Brain pericyte (primary cell): ENCODE measurements at places on chromosomes 1 and 21.

DNA sequence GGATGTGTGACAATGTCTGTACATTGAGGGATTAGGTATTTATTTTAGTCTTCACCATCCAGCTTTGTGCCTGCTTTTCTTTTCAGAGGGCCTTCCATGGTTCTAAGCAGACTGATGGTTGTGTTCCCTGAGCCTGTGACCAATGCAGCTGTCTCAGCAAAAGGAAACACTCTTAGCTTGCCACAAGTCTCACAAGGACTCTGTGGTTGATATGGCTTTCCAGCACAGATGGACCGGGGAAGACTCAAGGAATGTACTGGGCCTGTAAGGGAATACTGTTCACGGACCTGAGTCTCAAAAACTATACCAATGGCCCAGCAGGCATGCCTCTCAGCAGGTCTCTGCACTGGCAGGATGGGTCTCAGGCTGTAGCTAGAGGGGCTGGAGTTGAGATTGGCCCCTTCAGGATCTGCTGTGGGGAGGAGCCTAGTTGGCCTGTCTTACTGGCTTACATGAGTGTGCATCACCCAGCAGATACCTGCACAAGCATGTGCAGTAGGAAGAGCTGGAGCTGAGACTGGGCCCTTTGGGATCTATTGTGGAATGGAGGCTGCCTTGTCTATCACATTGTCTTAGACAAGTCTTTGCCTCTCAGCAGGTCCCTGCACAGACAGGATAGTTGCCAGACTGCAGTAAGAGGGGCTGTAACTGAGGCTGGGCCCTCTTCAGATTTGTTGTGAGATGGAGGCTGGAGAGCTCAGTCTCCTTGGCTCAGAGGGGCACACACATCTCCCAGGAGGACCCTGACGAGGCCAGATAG lies 52.0 kb upstream of the PDC start:
- DNase-seq: no peak

DNA sequence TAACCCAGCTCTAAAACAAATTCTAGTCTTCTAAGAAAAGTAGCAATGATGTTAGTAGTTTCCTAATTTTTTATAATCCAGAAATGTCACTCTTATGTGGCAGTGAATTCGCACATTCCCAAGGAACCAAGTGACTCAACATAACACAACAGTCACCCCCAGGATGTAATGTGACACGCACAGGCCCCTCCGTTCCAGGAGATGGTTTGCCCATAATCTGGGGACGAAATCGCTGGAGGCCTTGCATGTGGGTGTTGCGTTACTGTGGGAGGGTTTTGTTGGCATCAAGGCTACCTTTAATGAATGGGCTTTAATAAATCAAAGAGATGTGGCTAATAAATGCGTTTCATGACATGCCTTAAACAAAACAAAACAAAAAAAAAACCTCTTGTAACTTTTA lies 50.9 kb downstream of the EVA1C start:
- DNase-seq: no peak

DNA sequence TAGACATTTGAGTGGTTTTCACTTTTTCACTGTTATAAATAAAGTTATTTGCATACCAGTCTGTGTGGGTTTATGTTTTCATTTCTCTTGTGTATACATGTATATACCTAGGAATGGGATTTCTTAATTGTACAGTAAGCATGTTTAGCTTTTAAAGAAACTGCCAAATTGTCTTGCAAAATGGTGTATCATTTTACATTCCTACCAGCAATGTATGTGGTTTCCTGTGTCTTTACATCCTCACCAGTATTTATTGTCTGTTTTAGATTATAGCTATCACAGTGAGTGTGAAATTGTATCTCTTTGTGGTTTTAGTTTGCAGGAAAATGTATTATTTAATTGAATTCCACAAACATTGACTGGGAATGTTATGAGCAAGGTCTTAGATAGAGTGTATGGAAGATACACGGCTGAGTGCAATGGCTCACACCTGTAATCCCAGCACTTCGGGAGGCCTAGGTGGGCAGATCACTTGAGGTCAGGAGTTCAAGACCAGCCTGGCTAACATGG lies 57.3 kb downstream of the MACF1 start:
- no peak for DNase-seq

- DNase-seq: no peak
These were observed 30.6 kb upstream of the MCOLN3 start for GRCh38 chr1:85078903-85079302.

- no peak for DNase-seq
These were observed 71.0 kb downstream of the RD3 start for GRCh38 chr1:211420845-211421454.

DNA sequence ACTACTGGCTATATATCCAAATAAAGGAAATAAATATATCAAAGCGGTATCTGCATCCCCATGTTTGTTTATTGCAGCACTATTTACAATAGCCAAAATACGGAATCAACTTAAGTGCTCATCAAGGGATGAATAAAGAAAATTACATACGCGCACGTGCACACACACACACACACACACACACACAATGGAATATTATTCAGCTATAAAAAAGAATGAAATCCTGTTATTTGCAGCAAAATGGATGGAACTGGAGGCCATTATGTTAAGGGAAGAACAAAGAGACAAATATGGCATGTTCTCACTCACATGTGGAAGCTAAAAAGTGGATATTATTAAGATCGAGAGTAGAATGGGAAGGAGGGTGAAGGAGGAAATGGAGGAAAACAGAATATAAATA lies 20.2 kb downstream of the COPA start:
- no peak for DNase-seq

DNA sequence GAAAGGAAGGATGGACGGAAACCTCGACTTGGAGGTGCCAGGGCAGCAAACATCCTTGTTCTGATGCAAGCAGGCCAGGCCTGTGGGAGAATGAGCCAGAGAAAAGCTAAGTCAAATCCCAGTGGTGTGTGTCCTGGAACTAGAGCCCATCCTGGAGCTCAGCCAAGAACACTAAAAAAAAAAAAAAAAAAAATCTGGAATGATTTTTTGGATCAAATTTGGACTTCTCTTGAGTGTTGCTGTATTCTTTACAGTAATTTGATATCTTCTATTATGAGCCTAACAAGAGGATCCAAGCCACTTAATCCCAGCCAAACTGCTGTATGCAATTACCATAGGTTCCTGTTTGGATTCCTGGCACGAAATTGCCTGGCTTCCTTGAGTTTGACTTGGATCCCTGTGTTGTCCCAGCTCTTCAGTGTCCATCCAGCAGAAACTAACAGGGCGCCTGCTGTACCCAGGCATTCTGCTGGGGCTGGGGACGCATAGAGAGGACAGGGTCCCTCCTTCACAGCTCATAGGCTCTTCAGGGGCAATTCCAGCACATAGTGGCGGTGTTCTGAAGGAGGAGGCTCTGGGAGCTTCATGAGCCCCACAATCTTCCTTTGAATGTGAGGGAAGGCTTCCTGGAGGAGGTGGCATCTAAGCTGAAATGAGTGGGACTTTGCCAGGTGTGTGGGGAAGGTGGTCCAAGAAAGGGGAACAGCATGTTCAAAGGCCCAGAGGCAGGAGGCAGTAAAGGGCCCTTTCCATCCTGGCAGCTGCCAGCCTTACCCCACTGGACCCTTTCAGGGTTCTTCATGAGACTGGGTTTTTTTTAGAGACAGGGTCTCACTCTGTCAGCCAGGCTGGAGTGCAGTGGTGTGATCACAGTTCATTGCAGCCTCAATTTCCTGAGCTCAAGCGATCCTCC lies 24.7 kb downstream of the EPHX1 start:
- no peak for DNase-seq

DNA sequence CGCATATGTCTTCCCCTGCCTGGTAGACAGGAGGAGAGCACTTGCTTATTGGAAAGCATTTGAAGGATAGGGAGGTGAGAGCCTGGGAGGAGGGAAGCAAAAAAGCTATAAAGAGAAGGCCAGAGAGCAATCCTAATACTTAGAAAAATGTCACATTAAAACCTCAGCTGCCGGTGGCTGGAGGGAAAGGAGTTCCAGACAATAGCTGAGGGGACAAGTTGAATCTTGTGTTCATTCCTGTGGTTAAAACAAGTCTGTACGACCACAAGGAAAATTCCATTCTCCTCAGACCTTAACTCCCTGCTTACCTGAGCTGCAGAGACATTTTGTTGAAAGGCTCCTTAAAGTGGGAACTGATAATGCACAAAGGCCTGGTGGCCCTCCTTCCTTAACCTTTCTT lies 218.8 kb upstream of the CAMK1G start:
- DNase-seq: no peak

- DNase-seq: no peak
These were observed 131.7 kb downstream of the HHIPL2 start for GRCh38 chr1:222416001-222416791.

DNA sequence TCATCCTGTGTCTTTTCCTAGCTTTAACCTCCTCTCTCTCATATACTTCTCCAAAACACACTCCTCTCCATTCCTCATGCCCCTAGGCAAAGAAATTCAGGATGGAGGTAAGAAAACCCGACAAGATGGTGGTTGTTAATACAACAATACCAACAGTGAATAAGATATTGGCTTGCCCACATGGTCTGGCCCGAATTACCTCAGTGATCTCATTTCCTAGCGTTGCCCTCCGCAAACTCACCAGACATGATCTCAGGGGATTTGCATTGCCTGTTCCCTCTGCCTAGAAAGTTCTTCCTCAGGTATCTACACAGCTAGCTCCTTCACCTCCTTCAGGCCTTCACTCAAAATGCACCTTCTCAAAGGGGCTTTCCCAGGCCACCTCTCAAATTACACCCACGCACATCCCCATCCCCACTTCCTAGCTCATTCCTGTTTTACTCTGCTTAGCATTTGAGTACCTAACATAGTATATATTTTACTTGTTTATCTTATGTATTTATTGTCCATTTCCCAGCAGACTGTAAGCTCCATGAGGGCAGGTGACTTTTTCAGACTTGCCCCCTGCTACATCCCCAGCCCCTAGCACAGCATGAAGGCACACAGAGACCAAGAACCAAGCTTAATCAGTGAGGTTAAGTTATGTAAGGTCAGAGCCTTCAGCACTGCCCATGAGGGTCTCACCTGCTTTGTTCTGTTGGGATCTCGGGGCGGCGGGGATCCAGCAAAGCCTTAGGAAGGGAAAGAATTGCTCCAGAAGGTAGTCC lies 10.2 kb upstream of the UBR4 start:
- DNase-seq: no peak

- no peak for DNase-seq
These were observed 198.9 kb upstream of the PTGFR start for GRCh38 chr1:78291872-78292271.

DNA sequence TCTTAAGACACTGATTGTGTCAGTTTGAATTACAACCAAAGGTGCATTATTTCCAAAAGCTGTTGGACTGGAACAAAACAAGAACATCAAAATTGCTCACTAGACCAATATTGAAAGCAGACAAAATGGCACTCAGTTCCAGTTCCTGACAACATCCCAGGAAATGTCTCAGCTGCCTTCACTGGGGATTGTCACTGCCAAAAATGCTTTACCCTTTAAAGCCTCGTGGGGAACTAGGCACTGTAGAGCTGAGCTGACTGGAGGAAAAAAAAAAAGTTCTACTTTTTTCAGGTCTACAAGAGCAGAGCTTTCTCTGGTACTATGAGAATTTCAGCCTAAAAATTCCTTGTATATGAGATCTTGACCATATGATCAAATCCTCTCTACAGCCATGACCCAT lies 21.9 kb downstream of the GPR52 start:
- no peak for DNase-seq

DNA sequence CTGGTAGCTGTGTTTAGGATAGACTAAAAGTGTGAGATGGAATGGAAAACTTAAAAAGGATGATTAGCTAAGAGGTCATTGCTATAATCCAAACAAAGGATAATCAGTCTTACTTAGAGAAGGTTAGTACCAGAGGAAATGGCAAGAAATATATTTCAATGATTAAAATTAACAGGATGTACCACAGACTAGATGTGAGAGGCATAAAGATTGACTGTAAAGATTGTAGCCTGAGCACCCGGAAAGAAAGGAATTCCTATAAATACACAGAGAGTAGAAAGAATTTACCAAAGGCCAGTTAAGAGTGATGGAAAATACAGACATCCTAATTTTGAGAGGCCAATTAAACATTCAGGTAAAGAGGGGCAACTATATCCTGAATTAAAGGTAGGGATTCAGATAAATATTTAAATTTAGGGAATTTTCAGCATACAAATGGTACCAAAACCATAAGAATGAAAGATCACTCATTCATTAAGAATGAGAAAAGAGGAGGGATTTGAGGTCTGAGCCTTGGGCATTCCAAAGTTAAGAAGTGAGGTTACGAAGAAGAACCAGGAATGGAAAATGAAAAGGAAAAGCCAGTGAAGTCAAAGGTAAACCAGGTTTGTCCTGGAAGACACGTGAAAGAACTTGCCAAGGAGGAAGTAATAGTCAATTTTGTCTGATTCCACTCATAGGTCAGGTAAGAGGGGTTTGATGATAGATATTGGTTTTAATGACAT lies 46.4 kb upstream of the RGS1 start:
- DNase-seq: no peak

GRCh38 chr1:214248311-214249085 lies 32.5 kb upstream of the SMYD2 start:
- DNase-seq: no peak

- no peak for DNase-seq
These were observed 16.2 kb downstream of the RGS13 start for GRCh38 chr1:192652159-192652558.

GRCh38 chr1:29124366-29125236 lies 898 bp upstream of the TMEM200B start:
- DNase-seq: peak; percentile 47

DNA sequence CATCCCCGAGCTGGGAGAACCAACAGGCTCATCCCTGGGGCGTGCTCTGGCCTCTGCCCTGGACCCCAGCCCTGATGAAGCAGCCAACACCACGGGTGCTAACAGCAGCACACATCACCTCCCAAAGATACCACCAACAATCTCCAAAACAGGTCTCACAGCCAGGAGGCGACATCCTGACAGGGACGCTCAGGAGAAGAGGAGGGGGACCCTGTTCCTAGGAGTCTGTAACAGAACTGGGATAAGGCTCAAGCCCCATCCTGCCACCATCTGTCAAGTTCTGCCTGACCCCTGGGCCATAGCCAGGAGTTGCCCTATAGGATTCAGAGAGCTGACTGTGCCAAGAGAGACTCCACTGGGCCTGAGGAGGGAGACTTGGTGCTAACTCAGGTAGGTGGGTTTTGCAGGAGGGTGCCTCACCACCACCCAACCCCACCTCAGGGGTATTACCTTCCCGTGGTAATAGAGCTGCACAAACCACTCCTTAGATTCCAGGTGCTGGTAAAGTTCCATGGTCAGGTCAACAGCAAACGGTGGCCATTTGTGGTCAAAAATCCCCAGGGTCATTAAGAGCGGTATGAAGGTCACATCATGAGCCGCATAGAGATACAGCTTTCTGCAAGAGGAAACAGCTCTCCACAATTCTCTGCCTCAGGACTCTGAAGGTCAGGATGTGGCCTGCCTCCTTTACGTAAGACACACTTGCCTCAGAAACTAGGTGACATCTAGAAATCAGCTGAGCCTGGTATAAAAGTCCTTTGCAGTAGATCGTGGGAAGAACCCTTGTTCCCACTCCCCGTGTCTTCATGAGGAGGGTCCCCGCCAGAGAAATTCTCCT lies 22.3 kb downstream of the ACP6 start:
- DNase-seq: no peak

- no peak for DNase-seq
These were observed 10.6 kb downstream of the CEP170 start for GRCh38 chr1:243244432-243244841.
